ENCODE measurements at places on chromosomes 11 and 22.
A peak's percentile ranks its signal among the peaks of the same experiment; 100 is the strongest.

GRCh38 chr11:12224537-12224893 lies 114.1 kb downstream of the MICAL2 start:
- peak; percentile 66 for DNase-seq

- DNase-seq, result peak; percentile 98
These were observed 124.3 kb downstream of the DBX1 start for GRCh38 chr11:20035701-20036601.

DNA sequence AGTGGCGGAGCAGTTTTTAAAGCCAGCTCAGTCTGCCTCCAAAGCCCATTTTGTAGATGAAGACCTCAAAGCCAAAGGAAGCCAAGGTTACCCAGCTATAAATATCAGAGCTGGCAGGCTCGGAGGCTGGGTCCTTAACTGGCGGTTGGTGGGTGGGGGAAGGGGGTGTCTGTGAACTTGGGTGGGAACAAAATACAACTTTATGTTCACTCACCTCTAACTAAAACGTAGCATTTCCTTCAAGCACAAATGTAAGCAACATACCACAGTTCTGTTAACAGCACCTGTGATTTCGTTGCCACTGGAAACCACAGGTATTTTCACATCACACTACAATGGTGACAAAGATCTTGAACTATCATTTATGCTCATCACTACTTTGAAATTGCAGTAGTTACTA lies 99.7 kb upstream of the SYT13 start:
- no peak for DNase-seq

DNA sequence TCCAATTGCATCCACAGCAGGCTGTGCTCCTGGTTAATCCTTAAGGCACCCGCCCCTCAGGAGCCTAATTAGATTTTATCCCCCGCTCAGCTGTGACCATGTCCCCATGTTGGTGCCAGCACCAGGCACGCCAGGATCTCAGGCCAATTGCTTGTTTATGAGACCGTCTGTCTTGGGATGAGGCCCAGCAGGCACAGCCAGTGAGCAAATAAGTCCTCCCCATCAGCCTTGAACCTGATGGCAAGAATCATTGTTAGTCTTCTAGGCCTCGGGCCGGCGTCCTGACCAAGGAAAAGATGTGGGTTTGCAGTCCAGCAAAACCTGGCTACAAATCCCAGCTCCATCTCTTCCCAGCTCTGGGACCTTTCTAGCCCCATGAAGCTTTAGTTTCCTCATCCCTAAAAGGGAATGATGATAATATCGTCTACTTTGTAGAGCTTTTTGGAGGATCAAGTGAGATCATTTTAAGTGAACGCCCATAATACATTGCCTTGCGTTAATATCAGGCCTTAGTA lies 57.3 kb downstream of the TP53I11 start:
- no peak for DNase-seq

GRCh38 chr11:77473801-77474683 lies at the start of gene PAK1:
Gene PAK1 (minus strand): TSS chr11:77474094. CDS start chr11:77392520, 81,574 bp downstream.
- DNase-seq, result peak; percentile 89

DNA sequence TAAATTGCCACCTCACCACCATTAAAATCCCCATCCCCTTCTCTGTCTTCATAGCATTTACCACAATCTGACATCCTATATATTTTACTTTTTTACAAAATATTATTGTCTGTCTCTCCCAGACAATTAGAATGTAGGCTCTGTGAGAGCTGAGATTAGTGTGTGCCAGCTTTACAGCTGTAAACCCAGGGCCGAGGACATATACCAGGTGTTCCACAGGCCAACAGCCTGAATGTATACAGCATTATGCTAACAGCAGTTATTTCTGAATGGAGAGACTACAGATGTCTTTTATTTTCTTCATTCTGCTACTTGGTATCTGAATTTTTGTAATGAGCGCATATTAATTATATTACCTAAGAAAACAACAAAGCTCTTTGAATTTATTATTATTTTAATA lies 36.7 kb downstream of the FZD4 start:
- DNase-seq, result no peak

GRCh38 chr11:35721651-35722282 lies 59.2 kb downstream of the TRIM44 start:
- DNase-seq, result no peak

DNA sequence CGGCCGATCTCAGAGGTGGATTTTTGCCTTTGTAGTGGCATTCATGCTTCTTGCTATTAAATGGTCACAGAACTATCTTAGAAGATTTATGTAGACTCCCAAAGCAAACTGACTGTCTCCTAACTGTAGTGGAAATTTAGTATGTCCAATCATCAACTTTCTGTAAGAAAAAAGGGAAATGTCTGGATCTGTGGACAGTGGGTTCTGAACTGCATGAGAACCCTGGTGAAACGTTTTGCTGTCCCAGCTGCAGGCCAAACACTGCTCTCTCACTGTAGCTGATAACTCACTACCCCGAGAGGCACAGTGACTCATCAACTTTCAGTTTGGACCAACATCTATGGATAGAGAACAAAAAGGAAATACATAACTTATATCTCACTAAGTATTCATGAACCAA lies 387.1 kb downstream of the SOX6 start:
- DNase-seq, result peak; percentile 82

DNA sequence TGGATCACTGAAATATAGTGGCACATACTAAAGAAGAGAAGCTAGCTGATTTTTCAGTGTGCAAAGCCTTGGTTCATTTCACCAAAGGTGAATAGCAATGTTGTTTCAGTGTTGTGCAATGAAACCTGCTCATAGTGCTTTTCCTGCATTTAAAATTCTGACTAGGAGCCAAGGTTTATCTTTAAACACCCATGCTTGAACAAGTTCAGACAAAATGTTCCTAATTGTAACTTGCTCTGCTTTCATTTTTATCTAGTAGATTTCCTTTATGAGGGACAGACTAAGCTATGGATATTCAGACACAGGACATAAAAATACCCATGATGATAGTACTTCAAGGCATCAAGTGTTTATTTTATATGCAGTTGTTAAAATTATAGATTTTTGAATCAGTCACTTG lies 47.7 kb downstream of the BBOX1 start:
- DNase-seq, result no peak

Data from fibroblast of skin of right biceps (primary cell).